Peyer's patch (tissue), 4 donors: ENCODE measurements at places on chromosomes 3 and 15.
A peak's percentile ranks its signal among the peaks of the same experiment; 100 is the strongest.

DNA sequence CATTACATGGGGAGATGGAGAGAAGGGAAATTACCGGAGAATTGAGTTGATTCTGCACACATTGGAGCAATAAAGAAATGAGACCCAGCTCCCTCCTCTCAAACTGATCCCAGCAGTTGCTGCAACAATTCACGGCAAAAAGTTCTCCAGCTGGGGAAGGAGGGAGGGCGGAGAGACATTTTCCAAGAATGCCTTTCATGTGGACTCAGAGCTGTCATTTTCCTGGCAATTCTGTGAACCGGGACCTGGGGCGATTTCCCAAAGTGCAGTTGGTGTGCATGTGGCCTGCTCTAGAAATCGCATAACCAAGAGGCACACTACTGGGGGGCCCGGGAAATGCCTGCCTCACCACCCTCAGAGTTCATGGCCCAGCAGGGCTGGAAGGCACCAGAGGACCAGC is 48.7 kb upstream of the IREB2 start:
- no peak for DNase-seq

- no peak for DNase-seq
These were observed 474.6 kb upstream of the TPRG1 start for GRCh38 chr3:188697127-188697526.

DNA sequence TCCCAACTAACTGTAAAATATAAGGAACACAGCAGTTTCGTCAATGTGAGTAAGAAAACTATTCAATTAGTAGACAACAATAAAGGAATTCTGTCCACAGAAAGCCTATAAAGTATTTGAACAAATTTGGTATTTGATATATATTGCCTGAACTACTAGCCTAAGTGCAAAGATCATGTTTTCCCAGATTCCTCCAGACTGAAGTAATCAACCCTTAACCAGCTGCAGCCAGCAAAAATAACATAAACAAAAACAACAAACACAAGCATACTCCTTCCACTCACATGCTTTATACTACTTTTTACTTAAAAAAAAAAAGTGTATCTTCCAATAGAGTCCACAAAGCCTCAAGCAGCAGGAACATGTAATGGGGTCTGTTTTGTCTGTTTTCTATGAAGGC is 24.1 kb downstream of the PGBD4 start:
- DNase-seq, result no peak

DNA sequence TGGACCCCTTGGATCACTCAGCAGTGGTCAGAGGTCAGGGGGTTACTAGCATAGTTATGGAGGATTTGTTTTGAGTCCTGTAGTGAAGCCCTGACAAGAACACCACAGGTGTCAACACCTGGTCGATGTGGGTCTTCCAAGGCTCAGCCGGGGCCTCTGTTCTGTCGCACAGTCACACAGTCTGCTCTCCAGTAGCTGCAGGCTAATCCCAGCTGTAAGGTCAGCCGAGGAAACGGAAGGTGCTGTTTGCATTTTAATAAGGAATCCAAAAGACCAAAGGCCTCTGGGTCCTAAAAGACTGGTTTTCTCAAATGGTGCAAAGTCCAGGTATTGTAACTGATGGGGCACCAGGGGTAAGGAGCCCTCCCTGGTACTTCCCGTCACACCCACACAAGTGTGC is 71.7 kb downstream of the RPLP1 start:
- no peak for DNase-seq

DNA sequence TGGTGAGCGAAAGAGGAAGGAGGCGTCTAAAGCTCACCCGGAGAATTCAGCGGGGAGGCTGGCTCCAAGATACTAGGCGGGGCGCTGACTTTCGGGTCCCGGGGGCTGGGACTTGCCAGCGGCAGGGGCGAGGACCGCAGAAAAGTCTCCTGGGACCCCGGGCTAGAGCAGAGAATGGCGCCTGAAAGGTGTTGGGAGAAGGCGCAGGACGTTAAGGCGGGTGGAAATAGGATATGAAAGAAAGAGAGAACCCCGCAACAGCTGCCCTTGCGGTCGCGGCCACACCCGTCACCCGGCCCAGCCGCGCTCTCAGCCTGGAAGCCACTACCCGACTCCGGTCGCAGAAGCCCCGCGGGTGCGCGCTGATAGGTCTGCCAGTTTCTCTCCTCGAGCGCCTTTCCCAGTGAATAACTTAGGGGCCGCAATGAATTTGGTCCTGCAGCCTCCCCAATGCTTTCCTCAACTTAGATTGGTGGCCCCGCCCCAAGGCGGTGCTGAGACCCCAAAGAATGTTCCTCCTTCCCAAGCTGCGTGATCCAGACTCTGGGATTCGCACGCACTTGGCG is 604 bp downstream of the LTK start:
- DNase-seq, result peak; percentile 74

GRCh38 chr3:178949896-178950295 is 121.7 kb downstream of the ZMAT3 start:
- DNase-seq, result no peak

DNA sequence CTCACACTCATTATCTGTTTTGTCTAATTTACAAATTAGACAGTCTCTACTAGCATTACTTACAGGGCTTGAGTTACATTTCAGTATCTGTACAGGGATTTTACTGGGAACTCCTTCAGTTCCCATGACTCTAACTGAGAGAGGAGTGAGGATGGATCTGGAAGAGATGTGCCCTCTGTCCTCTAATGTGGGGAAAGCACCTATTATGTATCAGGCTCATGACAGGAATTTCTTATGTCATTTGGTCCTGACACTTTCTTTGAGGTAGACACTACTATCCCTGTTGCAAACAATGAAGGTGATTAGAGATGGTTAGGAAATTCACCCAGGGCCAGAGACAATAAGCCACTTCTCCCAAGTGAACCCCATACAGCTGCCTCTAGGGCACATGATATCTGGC is 10.9 kb upstream of the NCKIPSD start:
- DNase-seq, result no peak

- DNase-seq, result no peak
These were observed 246.9 kb upstream of the AGTR1 start for GRCh38 chr3:148450819-148451218.

DNA sequence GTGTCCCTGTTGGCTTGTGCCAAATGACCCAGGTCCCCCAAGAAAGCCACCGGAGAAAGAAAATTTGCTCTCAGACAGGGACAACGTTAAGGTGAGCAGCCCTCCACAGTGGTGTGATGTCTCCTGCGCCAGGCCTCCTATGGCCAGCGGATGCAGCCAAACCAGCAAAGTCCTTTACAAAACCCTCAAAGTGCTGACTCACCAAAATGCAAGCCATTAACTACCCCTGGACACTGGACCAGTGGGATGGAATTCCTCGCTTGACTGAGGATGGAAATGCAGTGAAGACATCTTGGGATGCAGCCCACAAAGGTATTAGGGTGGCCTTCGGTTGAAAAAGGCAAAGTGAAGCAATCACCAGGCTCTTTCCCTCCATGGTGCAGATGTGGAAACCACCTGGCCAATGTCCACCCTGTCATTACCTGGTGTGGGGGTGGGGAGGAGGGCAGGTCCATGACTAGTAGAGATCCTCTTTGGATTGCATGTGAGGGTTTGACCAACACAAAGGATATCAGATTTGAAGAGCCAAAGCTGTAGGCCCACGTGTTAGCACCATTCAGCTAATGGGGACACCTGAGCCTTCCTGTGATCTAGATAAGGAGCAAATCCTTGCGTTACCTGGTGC is 127.4 kb upstream of the SLC6A11 start:
- no peak for DNase-seq

DNA sequence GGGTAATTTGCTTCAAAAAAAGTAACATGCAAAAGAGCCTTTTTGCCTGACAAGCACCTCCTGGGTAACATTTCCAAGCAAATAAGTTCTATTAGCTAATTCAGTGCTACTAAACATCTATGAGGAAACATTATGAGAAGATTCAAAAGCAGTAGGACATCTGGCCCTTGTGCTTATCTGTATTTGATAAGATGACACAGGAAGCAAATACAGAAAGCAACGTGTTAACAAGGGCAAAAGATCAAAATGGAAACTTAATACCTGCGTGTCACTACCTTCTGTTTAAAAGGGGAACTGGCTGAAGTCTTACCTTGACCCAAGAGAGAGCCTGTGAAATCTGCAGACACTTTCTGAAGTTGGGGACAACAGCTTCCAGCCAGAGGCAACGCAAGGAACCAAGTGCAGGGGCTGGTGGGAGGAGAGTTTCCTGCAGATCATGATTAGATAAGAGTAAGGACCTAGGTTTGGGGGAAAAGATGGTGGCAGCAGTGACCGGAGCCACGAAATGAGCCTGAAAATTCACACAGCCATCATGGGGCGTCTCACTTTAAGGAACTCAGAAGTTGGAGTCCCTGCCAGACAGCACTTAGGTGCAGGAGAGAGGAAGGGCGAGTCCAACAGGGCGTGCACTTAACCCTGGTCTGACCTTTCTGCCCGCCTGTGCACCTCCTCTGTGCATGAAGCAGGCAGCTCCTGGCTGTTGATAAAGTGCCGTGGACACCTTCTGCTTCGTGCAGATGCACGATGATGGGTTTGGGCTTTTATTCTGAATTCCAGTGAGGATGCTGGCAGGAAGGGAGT is 153.6 kb upstream of the BHLHE40 start:
- peak; percentile 85 for DNase-seq

DNA sequence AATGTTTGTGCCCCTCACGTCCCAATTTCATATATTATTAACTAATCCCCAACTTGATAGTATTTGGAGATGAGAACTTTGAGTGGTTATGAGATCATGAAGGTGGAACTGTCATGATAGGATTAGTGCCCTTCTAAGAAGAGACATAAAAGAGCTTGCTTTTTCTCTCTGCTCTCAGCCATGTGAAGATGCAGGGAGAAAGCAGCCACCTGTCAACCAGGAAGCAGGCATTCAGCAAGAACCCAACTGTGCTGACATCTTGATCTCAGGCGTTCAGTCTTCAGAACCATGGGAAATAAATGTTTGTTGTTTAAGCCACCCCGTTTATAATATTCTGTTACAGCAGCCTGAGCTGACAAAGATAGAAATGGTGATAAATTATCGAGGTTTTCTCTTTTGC is 278.7 kb upstream of the KCNMB2 start:
- no peak for DNase-seq

- no peak for DNase-seq
These were observed 30.5 kb downstream of the PLXND1 start for GRCh38 chr3:129575997-129576384.

- no peak for DNase-seq
These were observed 11.5 kb upstream of the MAP3K13 start for GRCh38 chr3:185351396-185351795.

- no peak for DNase-seq
These were observed 158.4 kb downstream of the ATG7 start for GRCh38 chr3:11430624-11431023.

DNA sequence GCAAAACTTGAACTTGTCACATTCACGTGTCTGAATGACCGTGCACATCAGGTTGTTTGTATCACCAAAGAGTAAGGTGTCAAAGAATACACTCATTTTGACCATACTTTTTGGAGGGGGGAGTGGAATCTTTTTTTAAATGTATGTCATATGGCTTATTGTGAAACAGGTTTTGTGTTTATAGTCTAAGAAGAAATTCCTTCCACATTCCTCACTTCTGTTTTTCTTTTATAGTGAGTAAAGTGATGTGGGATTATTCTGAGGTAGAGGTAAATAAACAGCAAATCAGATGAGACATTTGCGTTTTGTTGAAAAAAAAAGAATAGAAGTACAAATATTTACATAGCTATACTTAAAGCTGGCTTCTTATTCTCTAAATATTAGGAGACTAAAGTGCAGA is 33.0 kb downstream of the SRP14 start:
- DNase-seq, result no peak

GRCh38 chr15:56102441-56102840 is 109.0 kb upstream of the NEDD4 start:
- no peak for DNase-seq

DNA sequence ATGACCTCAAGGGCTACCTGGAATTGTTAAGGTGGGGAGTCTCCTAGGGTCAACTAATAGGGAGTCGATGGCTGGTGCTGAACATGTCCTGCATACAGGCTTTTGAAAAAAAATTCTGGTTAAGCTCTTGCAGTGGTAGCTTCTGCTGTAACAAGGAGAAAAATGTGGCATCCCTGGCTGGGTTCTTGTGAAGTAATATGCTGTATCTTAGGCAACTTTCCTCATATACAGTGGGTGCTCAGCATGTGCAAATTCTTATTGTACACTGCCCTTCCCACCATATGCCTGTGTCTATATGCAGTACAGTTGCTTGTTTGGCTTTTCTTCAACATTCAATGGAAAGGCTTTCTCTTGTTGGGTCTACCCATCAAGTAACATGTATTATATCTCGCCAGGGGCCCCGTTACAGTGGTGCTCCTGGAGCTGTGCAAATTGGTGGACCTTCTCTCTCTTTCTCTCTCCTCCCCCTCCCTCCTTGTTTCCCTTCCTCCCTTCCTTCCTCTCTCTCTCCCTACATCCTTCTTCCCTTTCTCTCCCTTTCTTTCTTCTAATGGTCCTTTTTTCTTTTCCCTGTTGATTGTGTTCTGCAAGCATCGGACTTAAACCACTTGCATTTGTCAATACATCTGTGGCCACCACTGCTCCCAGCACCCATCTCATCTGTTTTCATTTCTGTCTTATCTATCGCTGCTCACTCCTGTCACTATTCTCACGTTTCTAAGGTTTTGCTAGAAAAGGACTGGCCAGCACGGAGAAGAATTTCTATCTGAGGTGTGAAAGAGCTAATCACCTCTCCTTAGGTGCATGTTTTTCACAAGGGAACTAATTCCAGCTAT is 35.2 kb downstream of the TGFBR2 start:
- no peak for DNase-seq

DNA sequence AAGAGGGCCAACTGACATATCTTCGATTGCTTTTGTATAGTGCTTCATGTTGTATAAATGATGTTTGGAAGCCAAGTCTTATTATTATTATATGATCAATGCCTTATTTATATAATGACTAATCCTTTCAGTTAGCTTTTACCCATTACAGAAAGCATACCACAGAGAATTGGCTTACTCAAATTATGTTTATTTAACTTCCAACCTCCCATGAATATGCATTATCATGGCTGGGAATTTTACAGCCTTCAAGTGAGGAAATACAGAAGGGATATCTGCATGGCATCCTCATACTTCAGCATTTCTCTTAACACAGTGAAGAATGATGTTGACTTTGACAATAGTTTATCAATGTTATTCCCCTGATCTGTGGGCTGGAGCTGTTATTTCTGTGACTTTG is 225.9 kb upstream of the GAP43 start:
- DNase-seq, result no peak

GRCh38 chr15:43285609-43286037 is 18.9 kb upstream of the TGM5 start:
- no peak for DNase-seq

GRCh38 chr3:72440491-72440890 is 407.8 kb downstream of the SHQ1 start:
- no peak for DNase-seq

DNA sequence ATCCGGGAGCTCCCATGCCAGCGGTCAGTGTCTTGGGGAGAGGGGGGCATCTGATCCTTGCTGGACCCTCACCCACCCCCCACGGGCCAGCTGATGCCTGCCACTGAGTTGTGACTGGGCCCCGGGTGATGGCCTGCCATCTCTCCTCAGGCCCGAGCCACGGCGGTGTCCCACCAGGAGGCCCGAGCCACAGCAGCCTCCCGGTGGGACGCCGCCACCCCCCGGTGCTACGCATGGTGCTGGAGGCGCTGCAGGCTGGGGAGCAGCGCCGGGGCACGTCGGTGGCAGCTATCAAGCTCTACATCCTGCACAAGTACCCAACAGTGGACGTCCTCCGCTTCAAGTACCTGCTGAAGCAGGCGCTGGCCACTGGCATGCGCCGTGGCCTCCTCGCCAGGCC is 4.3 kb downstream of the H1-8 start:
- DNase-seq, result no peak

GRCh38 chr3:149199474-149199873 is 22.2 kb downstream of the CP start:
- no peak for DNase-seq

GRCh38 chr3:141521781-141522180 is 35.0 kb downstream of the RASA2 start:
- no peak for DNase-seq
